ENCODE measurements at places on chromosomes 6 and 20. TPM values are rescaled to one million over a fixed set of nuclear protein-coding genes. Genes with fewer than 3 reads are reported as not detected.
A peak's percentile ranks its signal among the peaks of the same experiment; 100 is the strongest.

RUNX2 gene
- polyA plus RNA-seq = 0.86 TPM

GRCh38 chr6:170150590-170150945 is 140.3 kb downstream of the DLL1 start:
- DNase-seq = no peak

- DNase-seq = peak; percentile 7
These were observed 55.2 kb downstream of the SEL1L2 start for GRCh38 chr20:13934992-13935894.

DNA sequence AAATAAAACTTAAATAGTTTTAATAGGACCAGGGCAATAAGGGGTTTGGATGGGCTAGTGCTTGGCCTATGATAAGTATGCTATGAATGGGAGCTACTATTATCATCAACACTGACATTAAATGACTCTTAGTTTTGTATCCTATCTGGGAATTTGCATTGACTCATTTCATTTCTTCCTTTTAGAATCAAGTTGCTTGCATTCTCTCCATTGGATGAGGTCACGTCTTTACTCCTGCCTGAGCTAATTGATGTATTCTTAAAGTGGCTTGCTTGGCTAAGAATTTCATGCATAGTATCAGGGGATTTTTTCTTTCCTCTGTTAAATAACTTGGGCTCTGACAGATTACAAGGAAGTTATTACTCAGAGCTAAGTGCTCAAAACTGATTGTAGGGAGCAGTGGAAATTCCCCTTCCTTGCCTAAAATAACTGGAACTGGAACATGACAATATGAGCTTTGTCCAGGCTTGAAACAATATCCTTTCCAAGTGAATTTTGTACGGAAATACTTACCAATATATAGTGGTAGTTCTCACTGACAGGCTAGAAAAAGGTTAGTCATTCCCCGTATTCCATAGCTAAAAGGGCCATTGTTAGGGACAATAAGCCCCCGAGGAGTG is 169.9 kb downstream of the BCAS1 start:
- peak; percentile 95 for DNase-seq

GRIK2 gene
- 1.2 TPM for polyA plus RNA-seq

DNA sequence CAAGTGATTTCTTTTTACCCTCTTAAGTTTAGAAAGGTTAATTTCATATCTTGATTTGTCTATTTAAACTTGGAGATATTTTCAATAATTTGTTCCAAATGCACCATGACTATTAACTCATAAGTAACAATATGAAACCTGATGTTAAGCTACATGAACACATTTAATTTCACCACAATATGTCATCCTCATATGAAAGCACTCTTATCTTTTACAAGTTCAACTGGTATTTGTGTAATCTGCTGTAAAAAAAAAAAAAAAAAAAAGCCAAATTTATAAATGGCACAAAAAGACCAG is 110.4 kb downstream of the HFE start:
- no peak for DNase-seq

DNA sequence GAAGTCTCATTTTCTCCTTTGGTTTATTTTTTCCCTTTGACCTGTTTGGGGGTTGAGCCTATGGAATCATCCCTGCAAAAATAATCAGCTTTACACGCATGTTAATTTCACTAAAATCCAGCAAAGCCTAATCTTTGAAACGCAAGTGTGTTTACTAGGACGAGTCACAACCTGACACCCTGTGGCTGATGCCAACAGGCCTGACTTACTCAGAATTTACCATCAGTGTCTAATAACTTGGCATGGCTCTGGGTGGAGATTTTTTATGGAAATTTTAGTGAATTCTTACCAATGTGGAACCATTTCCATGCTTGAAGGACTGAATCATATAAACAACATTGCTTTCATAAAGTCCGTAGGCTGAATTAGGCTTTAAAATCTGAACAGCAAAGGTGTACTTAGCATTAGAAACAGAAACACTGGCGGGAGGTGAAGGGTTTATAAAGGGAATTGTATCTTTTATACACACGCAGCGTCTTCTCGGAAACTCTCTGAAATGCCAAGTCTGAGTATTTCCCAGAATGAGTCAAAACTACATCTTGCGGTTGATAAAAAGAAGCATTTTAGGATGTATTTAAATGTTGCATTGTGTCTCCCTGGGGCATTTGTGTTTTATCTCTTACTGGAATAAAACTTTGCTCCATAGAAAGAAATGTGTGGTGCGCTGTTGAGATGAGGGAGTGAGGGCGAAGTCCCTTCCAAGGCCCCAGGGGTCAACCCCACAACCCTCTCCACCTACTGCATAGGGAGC is 81.2 kb downstream of the DACT2 start:
- DNase-seq = peak; percentile 71

AGPAT4 gene
- polyA plus RNA-seq = 7.0 TPM

EEF1A1 gene
- polyA plus RNA-seq = 20,564 TPM

TMC2 gene
- polyA plus RNA-seq = 0.07 TPM

DNA sequence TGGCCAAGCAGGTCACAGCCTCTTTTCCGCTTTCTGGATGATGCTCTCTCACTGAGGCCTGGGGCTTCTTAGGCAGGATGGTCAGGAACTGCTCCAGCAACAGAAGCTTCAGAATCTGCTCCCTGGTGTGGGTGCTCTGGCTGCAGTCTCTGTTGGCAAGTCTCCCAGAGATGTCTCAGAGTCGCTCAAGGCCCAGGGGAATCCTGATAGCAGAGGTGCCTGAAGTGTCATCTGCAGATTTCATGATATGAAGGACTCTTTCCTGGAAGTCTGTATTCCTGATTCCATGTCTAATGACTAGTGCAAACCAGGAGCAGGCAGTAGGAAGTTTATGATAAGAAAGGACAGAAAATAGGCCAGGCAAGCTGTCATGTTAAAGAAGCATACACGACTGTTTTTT is 20.3 kb downstream of the ZSCAN31 start:
- no peak for DNase-seq

DNA sequence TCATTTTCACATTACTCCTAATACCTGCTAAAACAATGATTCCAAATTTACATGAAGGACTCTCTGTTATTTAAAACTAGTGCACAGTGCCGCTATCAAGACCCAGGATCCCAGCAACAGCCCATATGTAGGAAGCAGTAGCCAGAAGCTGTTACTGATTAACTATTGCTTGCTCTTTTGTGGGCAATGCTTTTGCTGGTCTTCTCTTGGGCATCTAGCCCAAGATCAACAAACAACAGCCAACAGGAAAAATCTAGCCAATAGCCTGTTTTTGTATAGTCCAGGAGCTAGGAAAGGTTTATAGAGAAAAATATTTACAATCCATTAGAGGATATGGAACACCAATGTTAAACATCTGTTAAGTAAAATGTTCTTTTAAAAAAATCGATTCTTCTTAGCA is 22.1 kb upstream of the TENT5A start:
- no peak for DNase-seq

DNA sequence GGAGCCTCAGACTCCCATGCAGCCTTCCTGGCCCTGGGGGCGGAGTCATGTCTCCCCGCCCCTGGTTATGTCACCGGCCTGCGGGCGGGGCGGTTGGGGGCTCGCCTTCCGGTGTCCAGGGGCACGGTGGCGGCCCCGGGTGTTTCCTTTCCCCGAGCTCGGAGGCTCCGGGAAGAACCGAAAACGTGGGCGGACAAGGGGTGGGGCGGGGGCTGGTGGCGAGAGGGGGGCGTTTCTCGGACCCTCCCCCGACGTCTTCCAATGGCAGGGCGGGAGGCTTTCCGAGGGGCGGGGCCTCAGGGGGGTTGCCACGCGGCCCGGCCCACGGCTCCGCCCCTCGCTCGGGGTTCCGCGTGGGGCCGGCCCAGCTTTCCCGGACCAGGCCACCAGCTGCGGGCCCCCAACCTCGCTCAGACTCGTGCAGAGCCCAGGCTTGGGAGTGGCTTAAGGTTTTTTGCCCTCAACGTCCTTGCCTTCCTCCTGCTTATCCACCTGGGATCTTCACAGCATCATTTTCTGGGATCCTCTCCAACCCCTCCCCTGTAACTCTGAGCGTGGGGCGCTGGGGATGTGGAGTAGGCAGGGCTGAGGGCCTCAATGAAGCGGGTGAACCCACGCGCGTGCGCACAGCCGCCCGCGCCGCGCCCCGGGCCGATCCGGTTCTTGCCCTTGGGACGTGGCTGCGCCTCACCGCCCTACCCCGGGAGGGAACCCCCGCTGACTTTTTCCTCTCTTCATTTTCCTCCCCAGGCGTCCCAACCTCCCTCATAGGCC is 2.1 kb upstream of the NRN1 start:
- peak; percentile 92 for DNase-seq

DNA sequence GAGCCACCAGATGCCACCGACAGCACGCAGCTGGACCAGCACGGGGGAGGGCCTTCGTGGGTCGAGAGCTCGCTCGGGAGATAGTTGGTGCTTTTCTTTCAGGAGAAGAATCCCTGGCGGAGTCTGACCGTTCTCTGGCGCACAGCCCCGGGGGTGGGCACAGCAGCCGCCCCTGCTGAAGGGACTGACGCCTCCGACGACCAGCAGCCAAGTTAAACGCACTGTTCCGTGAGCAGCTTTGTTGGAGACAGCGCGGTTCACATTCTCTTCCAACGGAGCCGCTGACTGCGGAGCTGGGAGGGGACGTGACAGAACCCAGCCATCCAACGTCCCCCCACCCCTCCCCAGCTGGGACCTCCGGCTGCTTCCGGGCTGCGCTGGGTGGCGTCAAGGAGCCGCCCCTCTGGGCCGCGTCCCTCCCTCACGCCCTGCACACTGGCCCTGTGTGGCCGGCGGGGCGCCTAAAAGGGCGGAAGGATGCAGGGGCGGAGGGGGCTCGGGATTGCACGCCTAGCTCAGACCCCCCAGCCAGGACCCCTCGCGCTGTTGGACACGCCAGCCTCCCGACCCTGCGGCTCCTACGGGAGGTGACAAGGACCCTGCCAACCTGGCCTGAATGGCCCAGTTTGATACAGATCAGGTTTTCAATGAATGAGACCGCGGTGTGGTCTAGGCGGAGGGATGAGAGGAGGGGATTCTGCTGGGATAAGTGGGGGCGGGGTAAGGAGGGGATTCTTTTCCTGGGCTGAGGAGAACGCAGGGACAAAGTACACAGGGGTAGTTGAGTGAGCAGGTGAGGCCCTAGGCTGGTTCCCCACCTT is 36.4 kb upstream of the KHDC1 start:
- peak; percentile 55 for DNase-seq

MCCD1 gene
- polyA plus RNA-seq = not detected

DNA sequence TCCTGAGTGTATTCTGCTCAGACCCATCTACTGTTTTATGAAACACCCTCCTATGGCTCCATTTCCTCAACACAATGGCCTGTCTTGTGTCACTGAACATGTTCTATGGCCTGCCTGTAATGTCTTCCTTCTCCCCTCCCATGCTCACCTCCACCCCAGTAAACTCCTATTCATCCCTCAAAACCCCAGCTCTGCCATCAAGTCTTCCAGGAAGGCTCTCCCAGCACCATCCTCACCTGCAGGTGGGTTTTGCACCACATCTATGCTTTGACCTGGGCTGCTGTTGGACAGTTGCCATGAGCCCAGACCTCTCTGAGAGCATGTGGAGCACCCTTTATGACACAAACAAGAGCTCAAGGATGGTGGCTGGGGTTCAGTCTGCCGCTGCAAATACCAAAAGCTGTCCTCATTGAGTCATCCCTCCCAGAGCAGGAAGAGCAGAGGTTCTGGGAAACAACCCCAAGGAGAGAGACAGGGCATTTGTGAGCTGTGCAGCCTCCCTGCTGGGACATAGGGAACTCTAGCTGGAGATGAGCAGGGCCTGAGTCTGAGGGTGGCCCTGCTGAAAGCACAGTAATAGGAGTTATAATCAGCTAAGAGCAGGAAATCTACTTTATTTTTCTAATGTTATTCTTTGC is 93.8 kb upstream of the CD93 start:
- DNase-seq = no peak

GRCh38 chr20:32119734-32120133 is 10.2 kb downstream of the TM9SF4 start:
- no peak for DNase-seq

DNA sequence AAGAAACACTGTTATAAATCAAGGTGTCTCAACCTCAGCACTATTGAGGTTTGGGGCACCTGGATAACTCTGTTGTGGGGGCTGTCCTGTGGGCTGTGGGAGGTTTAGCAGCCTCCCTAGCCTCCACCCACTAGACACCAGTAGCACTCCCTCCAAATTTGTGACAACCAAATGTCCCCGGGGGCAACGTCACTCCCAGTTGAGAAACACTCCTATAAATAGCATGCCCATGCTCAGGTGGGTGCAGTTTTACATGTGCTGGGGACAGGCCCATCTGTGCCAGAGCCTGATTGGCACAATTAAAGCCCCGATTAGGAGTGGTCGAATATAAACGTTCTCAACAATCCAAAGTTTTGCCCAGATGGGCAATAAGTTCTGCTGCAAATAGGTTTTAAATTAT is 78.9 kb downstream of the FAM50B start:
- DNase-seq = no peak

GRCh38 chr20:55160996-55161395 is 685.6 kb downstream of the DOK5 start:
- DNase-seq = no peak

IMPG1 gene
- polyA plus RNA-seq = 0.31 TPM

CCR6 gene
- not detected for polyA plus RNA-seq

LY6G5C gene
- polyA plus RNA-seq = 2.1 TPM

PNPLA1 gene
- polyA plus RNA-seq = not detected

DNA sequence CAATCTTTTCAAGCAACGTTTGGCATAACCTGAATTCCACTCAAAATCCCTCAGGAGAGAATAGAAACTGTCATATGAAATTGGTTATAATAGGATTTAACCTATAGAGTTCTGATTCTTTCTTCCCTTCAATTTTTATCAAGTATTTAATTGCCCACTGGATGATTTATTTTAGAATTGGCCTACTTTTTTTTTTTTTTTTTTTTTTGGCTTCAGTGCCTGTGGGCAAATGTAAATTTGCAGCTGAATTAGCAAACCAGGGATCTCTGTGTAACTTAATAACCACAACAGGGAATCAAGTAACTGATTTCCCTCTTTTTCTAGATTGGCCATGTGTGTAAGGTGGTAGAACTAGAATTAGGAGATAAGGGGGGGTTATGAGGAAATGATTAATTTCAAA is 157.0 kb downstream of the SOX4 start:
- no peak for DNase-seq

- peak; percentile 41 for DNase-seq
These were observed 193.6 kb downstream of the NKAIN2 start for GRCh38 chr6:123997223-123997622.

ACTL10 gene
- polyA plus RNA-seq = 0.27 TPM

GRCh38 chr6:53888931-53889330 is 94.1 kb downstream of the LRRC1 start:
- DNase-seq = no peak

DNA sequence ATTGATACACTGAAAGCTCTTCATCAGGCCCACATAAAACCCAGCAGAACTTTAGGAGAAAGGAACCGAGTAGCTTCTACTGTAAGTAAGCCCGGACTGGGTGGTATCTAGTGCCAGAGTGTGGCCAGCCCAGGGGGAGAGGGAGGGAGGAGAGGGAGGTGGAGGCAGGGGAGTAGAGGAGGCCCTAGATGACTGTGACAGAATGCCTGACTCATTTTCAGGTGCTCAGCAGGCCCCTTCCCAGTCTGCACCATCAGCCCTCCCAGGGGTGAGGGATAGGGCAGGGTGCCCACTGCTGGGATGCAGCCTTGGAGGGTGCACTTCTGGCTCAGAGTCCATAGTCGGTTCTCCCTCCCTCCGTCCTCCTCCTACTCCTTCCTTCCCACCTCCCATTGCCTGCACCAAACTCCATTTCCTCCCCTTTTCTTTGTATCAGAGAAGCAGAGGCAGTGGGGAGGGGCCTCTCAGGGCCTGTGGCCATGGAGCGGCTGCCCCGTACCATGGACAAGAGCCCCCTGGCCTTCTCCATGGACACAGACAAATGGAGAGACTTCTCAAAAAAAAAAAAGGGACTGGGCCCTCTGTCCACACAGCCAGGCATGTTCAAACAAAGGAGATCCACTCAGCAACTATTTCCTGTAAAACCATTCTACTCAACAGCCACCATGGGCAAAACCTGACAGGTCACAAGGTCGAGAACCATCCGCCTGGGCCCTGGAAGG is 184.9 kb upstream of the SNX9 start:
- no peak for DNase-seq

Measured in muscle of leg (tissue), 16 donors.